ENCODE measurements at places on chromosomes 11 and 22.

DNA sequence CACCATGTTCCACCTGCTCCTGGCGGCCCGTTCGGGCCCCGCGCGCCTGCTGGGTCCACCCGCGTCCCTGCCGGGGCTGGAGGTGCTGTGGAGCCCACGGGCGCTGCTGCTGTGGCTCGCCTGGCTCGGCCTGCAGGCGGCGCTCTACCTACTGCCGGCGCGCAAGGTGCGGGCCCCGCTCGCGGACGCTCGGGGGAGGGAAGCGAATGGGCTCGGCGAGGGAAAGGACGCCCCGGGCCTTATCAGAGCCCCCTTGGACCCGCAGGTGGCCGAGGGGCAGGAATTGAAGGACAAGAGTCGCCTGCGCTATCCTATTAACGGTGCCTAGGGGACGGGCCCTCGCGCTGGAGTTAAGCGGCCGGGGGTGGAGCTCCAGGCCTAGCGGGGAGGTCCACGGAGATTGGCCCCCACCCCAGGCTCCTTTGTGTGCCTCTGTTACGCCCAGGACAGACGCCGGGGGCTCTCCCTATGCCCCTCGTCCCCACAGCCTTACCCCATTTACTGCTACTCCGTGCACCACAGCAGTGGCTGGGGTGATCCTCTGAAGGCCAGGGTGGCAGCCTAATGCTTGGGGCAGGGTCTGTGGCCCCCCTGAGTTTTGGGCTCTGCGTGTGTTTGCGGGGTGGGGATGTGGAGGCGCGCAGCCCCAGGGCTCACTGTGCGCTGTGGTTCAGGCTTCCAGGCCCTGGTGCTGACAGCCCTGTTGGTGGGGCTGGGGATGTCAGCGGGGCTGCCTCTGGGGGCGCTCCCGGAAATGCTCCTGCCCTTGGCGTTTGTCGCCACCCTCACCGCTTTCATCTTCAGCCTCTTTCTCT, 1.1 kb downstream of the TM7SF2 start:
- DNase-seq, result no peak

- no peak for DNase-seq
Measured at GRCh38 chr11:32053151-32053888, 37.6 kb upstream of the RCN1 start.

- no peak for DNase-seq
Measured at GRCh38 chr11:66768818-66769217, 39.8 kb upstream of the SPTBN2 start.

DNA sequence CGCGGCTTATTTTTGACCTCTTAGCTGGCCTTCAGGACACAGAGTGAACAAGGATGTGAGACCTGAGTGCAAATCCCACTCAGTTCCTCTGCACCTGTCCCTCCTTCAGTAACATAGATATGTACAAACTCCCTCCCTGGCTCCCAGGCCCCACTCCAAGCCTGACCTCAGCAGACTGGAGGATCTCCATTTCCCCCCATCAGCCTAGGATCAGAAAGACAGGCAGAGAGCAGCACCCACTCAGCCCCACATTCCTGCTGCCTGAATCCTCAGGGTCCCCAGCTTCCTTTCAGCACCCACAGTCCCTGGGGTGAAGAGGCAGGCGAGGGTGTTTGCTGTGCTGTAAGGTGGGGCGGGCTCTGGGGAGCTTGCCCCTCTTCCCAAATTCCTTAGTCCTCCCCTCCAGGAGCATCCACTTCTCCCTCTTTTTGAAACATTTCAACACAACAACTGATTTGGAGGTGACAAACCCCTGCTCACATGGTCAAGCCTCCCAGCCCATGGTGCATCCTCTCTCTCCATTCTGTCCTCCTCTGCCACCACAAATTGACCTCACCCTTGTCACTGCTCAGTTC, 151.1 kb downstream of the FEZ1 start:
- no peak for DNase-seq

GRCh38 chr11:66056501-66056900, 4.3 kb downstream of the SF3B2 start:
- DNase-seq, result no peak

- DNase-seq, result no peak
Measured at GRCh38 chr11:95599959-95600586, 189.5 kb downstream of the FAM76B start.

DNA sequence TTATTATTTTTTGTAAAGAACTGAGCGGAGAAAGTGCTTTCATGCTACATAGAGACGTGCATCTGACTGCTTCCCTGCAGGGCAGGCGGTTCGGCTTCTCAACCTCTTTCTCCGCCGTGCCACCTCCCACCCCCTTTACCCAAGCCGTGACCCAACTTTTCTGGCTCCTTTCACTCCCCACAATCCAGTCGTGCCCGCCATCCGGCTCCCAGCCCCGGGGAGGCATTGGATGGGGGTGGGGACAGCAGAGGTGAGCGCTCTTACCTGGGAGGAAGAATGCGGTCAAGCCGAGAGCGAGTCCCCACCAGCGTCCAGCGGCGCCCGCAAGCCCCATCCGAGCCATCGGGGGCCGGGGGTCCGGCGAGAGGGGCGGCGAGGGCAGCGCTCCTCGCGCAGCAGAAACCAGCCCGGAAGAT, 781 bp downstream of the NECTIN1 start:
- no peak for DNase-seq

- no peak for DNase-seq
Measured at GRCh38 chr22:37254867-37255233, 10.8 kb upstream of the RAC2 start.

GRCh38 chr11:118618991-118619375, 11.6 kb downstream of the PHLDB1 start:
- DNase-seq, result peak; percentile 80

DNA sequence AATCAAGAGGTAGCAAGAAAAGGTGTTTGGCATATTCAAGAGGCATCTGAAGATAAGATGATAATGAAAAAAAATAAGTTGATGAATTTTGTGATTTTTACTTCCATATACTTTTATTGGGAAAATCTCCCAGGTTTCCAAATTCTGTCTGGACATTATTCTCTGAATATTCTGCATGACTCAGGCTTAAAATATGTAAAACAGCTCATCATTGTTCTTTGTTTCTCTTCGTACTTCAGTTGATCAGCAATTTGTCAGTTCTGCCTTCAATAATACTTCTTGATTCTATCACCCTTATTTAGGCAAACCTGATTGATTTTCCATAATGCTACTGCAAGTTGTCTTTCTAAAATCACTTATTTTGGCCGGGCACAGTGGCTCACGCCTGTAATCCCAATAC, 30.2 kb downstream of the GTF2H1 start:
- DNase-seq, result no peak

Measured in right forelimb (tissue), 1 donor.